ENCODE measurements at places on chromosomes 3 and 15. TPM values are rescaled to one million over a fixed set of nuclear protein-coding genes. Genes with fewer than 3 reads are reported as not detected.

The TMEM42 gene
- 14.3 TPM for total RNA-seq

The RBP2 gene
- not detected for total RNA-seq

The STAC gene
- total RNA-seq: not detected

The ANKRD63 gene
- not detected for total RNA-seq

The C3orf52 gene
- total RNA-seq: 2.1 TPM

The SLC51A gene
- not detected for total RNA-seq

The CISH gene
- 1.8 TPM for total RNA-seq

The ADAM10 gene
- 148 TPM for total RNA-seq

The FOXB1 gene
- not detected for total RNA-seq

The GOLGA8S gene
- total RNA-seq: 0.32 TPM

The UBA7 gene
- 26.3 TPM for total RNA-seq

The TMEM40 gene
- total RNA-seq: not detected

The CAPN3 gene
- total RNA-seq: 3.3 TPM

The ITGA11 gene
- total RNA-seq: 1,105 TPM

The RRP9 gene
- 18.0 TPM for total RNA-seq

The NPAP1 gene
- not detected for total RNA-seq

The KIF7 gene
- total RNA-seq: 13.9 TPM

The ALDH1L1 gene
- 0.51 TPM for total RNA-seq

The FBXW12 gene
- not detected for total RNA-seq

The NR2E3 gene
- not detected for total RNA-seq

The BMF gene
- total RNA-seq: 40.9 TPM

The COL7A1 gene
- total RNA-seq: 36.6 TPM

The GCSAM gene
- total RNA-seq: not detected

The CACNA1D gene
- 0.95 TPM for total RNA-seq

The TRH gene
- total RNA-seq: not detected

The CKMT1B gene
- total RNA-seq: not detected

The PDZRN3 gene
- total RNA-seq: 20.0 TPM

The MYO5C gene
- total RNA-seq: 1.4 TPM

The MESP2 gene
- total RNA-seq: 0.36 TPM

The RTP4 gene
- total RNA-seq: not detected

The KCTD6 gene
- total RNA-seq: 12.9 TPM

The EOGT gene
- 28.9 TPM for total RNA-seq

The CLRN1 gene
- not detected for total RNA-seq

The MASP1 gene
- total RNA-seq: 0.92 TPM

The CLEC3B gene
- 47.1 TPM for total RNA-seq

The NANOGP8 gene
- not detected for total RNA-seq

The FOXL2 gene
- not detected for total RNA-seq

The LDHAL6B gene
- total RNA-seq: not detected

The SRPRB gene
- 122 TPM for total RNA-seq

The RBM15B gene
- total RNA-seq: 39.5 TPM

The HYAL1 gene
- total RNA-seq: 0.65 TPM

The KNL1 gene
- 4.7 TPM for total RNA-seq
